ENCODE measurements at places on chromosomes 13 and 19. TPM values are rescaled to one million over a fixed set of nuclear protein-coding genes. Genes with fewer than 3 reads are reported as not detected.

DNA sequence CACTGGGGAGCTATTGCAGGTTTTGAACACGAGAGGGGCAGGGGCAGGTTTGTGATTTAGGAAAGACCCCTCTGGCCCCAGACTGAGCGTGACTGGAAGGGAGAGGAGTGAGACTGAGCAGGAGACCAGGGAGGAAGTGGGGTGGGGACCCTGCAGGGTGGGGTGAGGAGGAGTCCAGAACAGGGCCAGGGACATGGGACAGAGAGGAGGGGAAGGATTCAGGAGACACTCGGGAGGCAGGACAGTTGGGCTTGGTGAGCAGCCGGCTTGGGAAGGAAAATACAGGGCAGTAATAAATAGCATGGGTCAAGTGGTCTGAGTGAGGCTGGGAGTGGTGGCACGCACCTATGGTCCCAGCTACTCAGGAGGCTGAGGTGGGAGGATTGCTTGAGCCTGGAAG, 9.4 kb downstream of the FOSB start:
- H3K36me3 ChIP-seq, result no peaks in the 10 kb centered on the region
- no peak for DNase-seq
- H3K4me1 ChIP-seq, result peaks cover 44% of the 10 kb centered on the region
- peaks cover 18% of the 10 kb centered on the region for H3K27me3 ChIP-seq
- H3K4me3 ChIP-seq, result peak overlapping the region; percentile 45
- peak overlapping the region; percentile 41 for H3K27ac ChIP-seq

DNA sequence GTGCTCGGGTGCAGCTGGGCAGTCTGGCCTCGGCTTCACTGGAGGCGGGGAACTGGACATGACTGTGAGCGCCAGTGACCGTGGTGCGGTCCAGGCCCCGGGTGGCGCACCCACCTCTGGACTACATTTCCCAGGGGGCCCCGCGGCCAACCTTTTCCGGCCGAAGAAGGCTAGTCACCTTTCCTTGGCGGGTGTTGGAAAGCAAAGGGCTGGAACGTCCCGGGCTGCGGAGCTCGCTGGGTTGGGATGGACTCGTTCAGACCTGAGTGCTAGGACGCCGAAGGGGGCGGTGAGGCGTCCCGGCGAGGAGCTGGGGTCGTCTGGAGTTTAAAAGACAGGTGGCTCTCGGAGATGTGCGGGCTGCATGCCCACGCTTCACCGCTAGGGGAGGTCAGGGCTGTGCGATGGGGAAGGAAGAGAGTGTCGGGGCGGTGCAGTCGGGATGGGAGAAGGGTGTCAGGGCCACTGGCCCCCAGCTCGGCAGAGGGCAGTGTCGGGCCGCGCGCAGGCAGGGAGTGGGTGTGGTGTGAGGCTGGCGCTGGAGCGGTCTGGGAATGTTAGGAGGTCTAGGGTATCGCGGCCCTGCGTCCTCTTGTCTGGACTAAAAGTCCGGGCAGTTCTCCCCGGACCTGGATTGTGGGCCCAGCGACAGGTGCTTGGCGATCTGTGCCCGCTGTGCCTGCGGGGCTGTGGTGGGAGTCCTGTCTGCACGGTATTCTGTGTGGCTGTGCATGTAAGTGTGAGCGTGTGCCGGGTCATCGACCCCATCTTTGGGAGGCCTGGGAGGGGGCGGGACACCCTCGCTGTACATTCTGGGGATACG, 57.1 kb downstream of the ZNF568 start:
- DNase-seq, result peak; percentile 83
- H3K27ac ChIP-seq, result peak overlapping the region; percentile 64
- peaks cover 11% of the 10 kb centered on the region for H3K4me1 ChIP-seq

DNA sequence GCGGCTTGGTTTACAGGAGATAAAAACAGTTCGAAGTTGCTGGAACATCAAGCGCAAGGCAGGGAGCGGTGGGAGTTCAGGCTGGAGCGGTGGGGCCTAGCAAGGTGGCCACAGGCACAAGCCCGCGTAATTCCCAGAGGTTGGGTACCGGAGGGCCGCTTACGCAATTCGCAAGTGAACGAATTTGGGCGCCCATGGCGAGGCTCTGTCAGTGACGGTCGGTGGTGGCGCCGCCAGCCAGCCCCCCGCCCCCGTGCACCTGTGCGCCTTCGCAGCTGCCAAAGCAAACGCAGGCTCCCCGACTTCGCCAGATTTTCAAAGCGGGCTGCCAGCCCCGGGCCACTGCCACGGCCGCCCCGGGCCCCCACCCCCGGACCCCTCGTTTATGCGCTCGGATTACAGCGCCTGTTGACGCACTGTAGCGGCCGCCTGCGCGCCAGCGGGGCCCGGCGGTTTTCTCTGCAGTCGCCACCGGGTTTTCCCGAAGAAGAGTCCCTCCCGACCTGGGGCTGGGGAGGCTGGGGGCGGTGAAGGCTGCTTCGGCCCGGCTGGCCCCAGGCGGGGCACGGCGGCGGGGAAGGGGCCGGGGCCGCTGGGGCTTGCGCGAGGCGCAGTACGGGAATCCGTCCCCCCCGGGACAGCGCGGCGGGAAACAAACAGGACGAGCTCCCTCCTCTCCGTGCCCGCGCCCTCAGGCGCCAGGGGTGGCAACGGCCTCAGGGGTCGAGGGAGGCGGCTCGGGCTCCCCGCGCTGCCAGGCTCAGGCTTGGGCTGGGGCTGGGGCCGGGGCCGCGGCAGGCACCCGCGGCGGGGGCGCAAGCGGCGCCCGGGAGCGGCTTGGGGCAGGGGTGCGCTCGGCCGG, 709 bp downstream of the N4BP2L1 start:
- peaks cover 36% of the 10 kb centered on the region for H3K4me1 ChIP-seq
- peak; percentile 62 for DNase-seq
- no peaks in the 10 kb centered on the region for H3K27me3 ChIP-seq

PSG11 gene
- total RNA-seq, result not detected

FAM83E gene
- total RNA-seq, result 2.6 TPM

MEGF8 gene
- 4.7 TPM for total RNA-seq

Data from activated CD4-positive, alpha-beta memory T cell treated with anti-CD3 and anti-CD28 coated beads, Interleukin-2, amount 10 ng/mL, durations not matched to agents 7 days and 5 days (primary cell).